Neural progenitor cell (in vitro differentiated cells): ENCODE measurements at places on chromosomes 3 and 15.

- H3K4me1 ChIP-seq, result no peaks in the 10 kb centered on the region
- H3K4me3 ChIP-seq, result no peak overlapping the region
- no peak overlapping the region for H3K27ac ChIP-seq
- H3K27me3 ChIP-seq, result no peaks in the 10 kb centered on the region
Observed at GRCh38 chr3:56792193-56792592, 9.6 kb downstream of the ARHGEF3 start.

DNA sequence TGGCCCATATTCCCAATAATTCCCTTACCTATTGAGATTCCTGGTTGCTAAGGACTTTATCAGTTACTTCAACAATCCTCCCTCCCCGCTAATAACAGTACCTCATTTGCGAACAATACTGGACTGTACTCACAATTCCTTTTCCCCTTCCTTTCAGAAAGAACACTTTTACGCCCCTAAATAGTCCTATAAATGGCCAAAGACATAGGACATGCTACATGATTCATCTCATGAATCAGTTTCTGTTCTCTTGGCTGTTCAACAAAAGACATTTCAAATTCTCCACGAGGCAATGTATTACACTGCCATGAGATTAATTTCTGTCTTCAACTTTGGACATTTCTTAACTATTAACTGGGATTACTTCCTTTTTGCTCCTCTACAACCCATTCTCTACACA lies 264.4 kb downstream of the TIGIT start:
- H3K4me3 ChIP-seq, result no peak overlapping the region
- no peak overlapping the region for H3K27ac ChIP-seq
- no peaks in the 10 kb centered on the region for H3K36me3 ChIP-seq
- no peaks in the 10 kb centered on the region for H3K27me3 ChIP-seq
- no peak for DNase-seq
- no peaks in the 10 kb centered on the region for H3K4me1 ChIP-seq

DNA sequence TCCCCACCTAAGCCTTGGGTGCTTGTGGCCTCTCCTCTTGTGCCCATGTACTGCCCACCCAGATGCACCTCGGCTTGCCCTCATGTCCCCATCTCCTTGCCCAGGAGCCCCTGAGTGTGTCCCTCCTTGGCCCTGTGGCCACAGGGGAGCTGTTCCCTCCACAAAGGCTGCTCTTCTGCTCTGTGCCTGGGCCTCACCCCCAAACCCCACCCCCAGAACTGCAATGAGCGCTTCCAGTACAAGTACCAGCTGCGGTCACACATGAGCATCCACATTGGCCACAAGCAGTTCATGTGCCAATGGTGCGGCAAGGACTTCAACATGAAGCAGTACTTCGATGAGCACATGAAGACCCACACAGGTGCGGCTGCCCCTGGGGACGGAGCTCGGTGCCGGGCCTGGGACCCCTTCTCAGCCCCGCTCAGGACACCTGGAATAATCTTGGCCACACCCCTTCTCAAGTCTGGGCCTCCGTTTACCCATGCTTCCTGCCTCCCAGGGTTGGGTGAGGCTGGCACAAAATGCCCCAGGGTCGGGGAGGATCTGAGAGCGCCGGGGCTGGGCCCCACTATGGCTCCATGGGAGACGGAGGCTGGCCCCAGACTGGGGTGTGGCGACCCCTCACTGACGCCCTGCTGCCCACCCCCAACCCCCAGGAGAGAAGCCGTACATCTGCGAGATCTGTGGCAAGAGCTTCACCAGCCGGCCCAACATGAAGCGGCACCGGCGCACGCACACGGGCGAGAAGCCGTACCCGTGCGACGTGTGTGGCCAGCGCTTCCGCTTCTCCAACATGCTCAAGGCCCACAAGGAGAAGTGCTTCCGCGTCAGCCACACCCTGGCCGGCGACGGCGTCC lies 10.3 kb downstream of the ZBTB47 start:
- H3K4me1 ChIP-seq, result no peaks in the 10 kb centered on the region
- H3K27me3 ChIP-seq, result no peaks in the 10 kb centered on the region
- DNase-seq, result no peak
- no peaks in the 10 kb centered on the region for H3K36me3 ChIP-seq
- no peak overlapping the region for H3K4me3 ChIP-seq

- no peaks in the 10 kb centered on the region for H3K4me1 ChIP-seq
- DNase-seq, result no peak
- H3K4me3 ChIP-seq, result no peak overlapping the region
- no peaks in the 10 kb centered on the region for H3K27me3 ChIP-seq
- H3K27ac ChIP-seq, result no peak overlapping the region
Observed at GRCh38 chr3:45923755-45924154, 19.5 kb upstream of the CXCR6 start.

- DNase-seq, result no peak
- no peaks in the 10 kb centered on the region for H3K36me3 ChIP-seq
- H3K4me1 ChIP-seq, result peaks cover 14% of the 10 kb centered on the region
- no peak overlapping the region for H3K4me3 ChIP-seq
Observed at GRCh38 chr3:115388811-115389210, 234.5 kb upstream of the GAP43 start.

DNA sequence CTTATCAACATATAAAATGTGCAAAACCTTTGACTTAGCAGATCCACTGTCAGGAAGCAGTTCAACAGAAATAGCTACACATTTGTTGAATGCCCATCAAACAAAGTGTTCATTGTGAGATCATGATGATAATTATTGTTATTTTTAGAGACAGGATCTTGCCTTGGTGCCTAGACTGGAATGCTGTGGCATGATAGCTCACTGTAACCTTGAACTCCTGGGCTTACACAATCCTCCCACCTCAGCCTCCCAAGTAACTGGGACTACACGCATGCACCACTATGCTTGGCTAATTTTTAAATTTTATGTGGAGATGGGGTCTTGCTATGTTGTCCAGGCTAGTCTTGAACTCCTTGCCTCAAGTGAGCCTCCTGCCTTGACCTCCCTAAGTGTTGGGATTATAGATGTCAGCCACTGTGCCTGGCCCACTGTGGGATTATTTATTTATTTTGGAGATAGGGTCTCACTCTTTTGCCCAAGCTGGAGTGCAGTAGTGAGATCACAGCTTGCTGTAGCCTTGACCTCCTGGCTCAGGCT lies 8.8 kb downstream of the MAP2K5 start:
- H3K36me3 ChIP-seq, result peaks cover 4% of the 10 kb centered on the region
- no peak overlapping the region for H3K4me3 ChIP-seq
- DNase-seq, result no peak
- peaks cover 33% of the 10 kb centered on the region for H3K4me1 ChIP-seq

- peaks cover 20% of the 10 kb centered on the region for H3K27me3 ChIP-seq
- H3K4me3 ChIP-seq, result peak overlapping the region; percentile 43
- no peaks in the 10 kb centered on the region for H3K36me3 ChIP-seq
- peak; percentile 93 for DNase-seq
Observed at GRCh38 chr3:126212620-126213378, 32.4 kb upstream of the ALDH1L1 start.

DNA sequence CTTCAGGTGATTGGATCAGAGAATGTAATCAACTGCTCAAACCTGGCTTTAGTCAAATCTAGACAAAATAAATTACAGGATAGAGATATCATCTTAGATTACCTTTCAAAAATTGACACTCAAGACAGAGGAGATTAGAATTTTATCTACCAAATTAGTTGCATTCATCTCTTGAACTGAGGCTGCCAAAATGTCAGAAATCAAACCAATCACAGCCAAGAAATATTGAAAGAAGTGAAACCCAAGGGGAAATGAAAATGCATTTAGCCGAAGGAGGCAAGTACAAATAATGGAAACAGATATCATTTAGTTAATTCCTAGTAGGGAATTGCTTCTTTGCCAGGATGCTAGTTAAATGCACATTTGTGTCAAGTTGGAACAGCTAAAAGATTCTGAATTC lies 261.1 kb upstream of the PDZRN3 start:
- no peak overlapping the region for H3K27ac ChIP-seq
- no peaks in the 10 kb centered on the region for H3K4me1 ChIP-seq
- H3K27me3 ChIP-seq, result no peaks in the 10 kb centered on the region
- H3K4me3 ChIP-seq, result no peak overlapping the region
- no peak for DNase-seq
- no peaks in the 10 kb centered on the region for H3K36me3 ChIP-seq

GRCh38 chr3:129520960-129521359 lies 7.5 kb upstream of the RHO start:
- no peak for DNase-seq
- no peak overlapping the region for H3K4me3 ChIP-seq
- no peak overlapping the region for H3K27ac ChIP-seq
- H3K4me1 ChIP-seq, result peaks cover under 1% of the 10 kb centered on the region

- peak overlapping the region; percentile 96 for H3K27ac ChIP-seq
- DNase-seq, result peak; percentile 82
- H3K4me3 ChIP-seq, result peak overlapping the region; percentile 21
- no peaks in the 10 kb centered on the region for H3K36me3 ChIP-seq
- H3K27me3 ChIP-seq, result no peaks in the 10 kb centered on the region
Observed at GRCh38 chr3:137854533-137855261, 90.6 kb downstream of the SOX14 start.

DNA sequence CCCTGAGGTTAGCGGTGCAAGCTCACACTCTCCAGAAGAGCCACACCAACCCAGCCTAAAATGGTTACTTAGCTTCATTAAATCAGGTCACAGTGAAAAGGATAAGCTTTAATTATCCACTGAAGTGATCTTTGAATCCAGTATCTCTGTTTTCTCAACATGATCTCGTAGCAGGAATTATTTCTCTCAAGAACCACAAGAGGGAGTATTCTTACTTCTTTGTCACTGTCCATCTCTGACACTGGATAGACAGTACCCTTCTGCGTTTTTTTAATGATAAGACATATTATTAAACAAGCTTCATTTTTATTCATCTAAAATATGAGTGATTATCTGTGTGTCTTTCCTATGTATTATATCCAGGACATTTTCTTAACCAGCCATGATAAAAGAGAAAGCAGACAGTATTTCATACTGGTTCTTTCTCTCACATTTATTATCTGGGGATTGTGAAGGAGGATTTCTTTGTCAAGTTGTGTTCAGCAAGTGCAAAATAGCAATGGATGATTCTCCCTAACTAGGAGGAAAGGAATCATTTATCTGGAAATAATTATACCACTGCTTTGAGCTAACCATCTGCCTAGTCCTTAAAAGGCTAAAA lies 105.4 kb upstream of the CCDC54 start:
- H3K27me3 ChIP-seq, result no peaks in the 10 kb centered on the region
- DNase-seq, result peak; percentile 36
- no peak overlapping the region for H3K4me3 ChIP-seq
- no peak overlapping the region for H3K27ac ChIP-seq
- H3K36me3 ChIP-seq, result no peaks in the 10 kb centered on the region

GRCh38 chr3:112230033-112230432 lies 64.0 kb downstream of the SLC9C1 start:
- DNase-seq, result no peak
- H3K4me1 ChIP-seq, result no peaks in the 10 kb centered on the region
- no peaks in the 10 kb centered on the region for H3K27me3 ChIP-seq
- H3K27ac ChIP-seq, result no peak overlapping the region

DNA sequence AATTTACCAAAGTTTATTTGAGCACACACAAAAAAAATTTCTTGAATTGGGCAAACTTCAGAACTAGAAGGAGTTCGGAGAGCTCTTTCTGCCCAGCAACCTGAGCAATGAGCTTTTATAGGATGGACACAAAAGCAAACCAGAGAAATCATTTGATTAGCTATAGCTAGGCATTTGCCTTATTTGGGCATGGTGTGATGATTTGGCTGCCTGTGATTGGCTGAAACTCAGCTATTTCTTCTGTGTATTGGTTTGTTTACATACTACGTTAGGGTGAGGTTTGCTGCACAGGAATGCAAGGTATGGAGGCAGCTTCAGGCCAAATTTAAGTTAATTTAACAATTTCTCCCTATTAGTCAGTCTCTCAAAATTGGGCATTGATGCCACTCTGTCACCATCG lies 65.1 kb downstream of the NEK11 start:
- DNase-seq, result peak; percentile 29
- no peak overlapping the region for H3K4me3 ChIP-seq
- H3K27me3 ChIP-seq, result no peaks in the 10 kb centered on the region
- no peak overlapping the region for H3K27ac ChIP-seq
- no peaks in the 10 kb centered on the region for H3K4me1 ChIP-seq
- H3K36me3 ChIP-seq, result no peaks in the 10 kb centered on the region

DNA sequence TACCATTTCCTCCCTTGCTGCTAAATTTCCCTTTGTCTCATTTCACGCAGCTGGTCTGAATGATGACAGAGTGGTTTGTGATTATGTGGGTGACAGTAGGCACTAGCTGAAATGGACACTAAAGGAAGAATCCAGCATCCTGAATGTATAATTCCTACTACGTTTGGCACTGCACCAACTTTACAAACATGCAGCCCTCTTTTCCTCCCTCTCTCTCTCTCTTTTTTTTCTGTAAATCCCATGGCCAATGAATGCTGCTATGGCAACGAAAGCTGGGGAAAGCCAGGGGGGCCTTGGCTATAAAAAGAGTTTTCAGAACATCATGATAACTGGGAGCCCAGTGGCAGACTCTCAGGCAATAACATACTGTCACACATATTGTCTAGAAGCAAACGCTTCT lies 367.2 kb upstream of the AGTR1 start:
- no peaks in the 10 kb centered on the region for H3K36me3 ChIP-seq
- DNase-seq, result no peak
- peaks cover 9% of the 10 kb centered on the region for H3K4me1 ChIP-seq

DNA sequence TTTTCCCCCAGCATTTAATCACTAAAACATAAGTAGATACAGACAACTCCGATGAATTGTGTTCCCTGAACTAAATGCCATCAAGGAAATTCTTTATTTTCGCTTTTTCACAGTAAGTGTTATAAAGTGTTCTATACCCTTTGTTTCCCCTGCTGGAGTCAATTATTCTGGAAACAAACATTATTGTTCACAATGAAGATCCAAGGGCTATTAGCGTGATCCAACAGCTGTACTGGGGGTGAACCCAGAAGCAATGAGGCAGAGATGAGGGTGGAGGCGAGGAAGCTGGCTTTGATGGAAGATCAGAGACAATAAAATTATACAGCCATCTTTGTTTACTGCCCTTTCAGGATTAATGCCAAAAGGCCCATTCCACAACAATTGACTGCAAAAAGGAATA lies 250.3 kb upstream of the IGF1R start:
- H3K27ac ChIP-seq, result no peak overlapping the region
- H3K27me3 ChIP-seq, result no peaks in the 10 kb centered on the region
- H3K4me1 ChIP-seq, result no peaks in the 10 kb centered on the region

- H3K4me3 ChIP-seq, result no peak overlapping the region
- no peaks in the 10 kb centered on the region for H3K36me3 ChIP-seq
- H3K27ac ChIP-seq, result no peak overlapping the region
- H3K4me1 ChIP-seq, result no peaks in the 10 kb centered on the region
- DNase-seq, result no peak
- no peaks in the 10 kb centered on the region for H3K27me3 ChIP-seq
Observed at GRCh38 chr3:12175137-12175593, 16.5 kb upstream of the TIMP4 start.

- H3K27me3 ChIP-seq, result no peaks in the 10 kb centered on the region
- H3K4me1 ChIP-seq, result no peaks in the 10 kb centered on the region
- DNase-seq, result no peak
- no peak overlapping the region for H3K27ac ChIP-seq
Observed at GRCh38 chr3:128033102-128033501, 19.1 kb upstream of the SEC61A1 start.

GRCh38 chr3:47949979-47950378 lies 66.2 kb downstream of the MAP4 start:
- no peaks in the 10 kb centered on the region for H3K27me3 ChIP-seq
- H3K4me1 ChIP-seq, result no peaks in the 10 kb centered on the region
- no peak overlapping the region for H3K4me3 ChIP-seq
- H3K27ac ChIP-seq, result no peak overlapping the region
- DNase-seq, result no peak

GRCh38 chr15:83446904-83447709 lies at the start of gene SH3GL3:
SH3GL3 (plus strand) TSS chr15:83447341; CDS start chr15:83447534, 193 bp downstream.
- H3K27me3 ChIP-seq, result peaks cover 34% of the 10 kb centered on the region
- H3K4me1 ChIP-seq, result no peaks in the 10 kb centered on the region
- peak; percentile 93 for DNase-seq
- H3K4me3 ChIP-seq, result peak within 1 kb of the TSS; percentile 55
- H3K27ac ChIP-seq, result no peak within 1 kb of the TSS

GRCh38 chr3:83849106-83849730 lies 1109.6 kb upstream of the CADM2 start:
- H3K4me1 ChIP-seq, result peaks cover 17% of the 10 kb centered on the region
- no peak overlapping the region for H3K4me3 ChIP-seq
- no peak overlapping the region for H3K27ac ChIP-seq
- H3K36me3 ChIP-seq, result no peaks in the 10 kb centered on the region
